ENCODE measurements at places on chromosomes 11 and 22. TPM values are rescaled to one million over a fixed set of nuclear protein-coding genes. Genes with fewer than 3 reads are reported as not detected.

The OSBP gene
- 78.6 TPM for total RNA-seq

The OR2AT4 gene
- total RNA-seq, result not detected

The POU2F3 gene
- total RNA-seq, result 2.1 TPM

The TTC9C gene
- 18.9 TPM for total RNA-seq

The HTR3A gene
- not detected for total RNA-seq

The RIBC2 gene
- 1.6 TPM for total RNA-seq

Data from tongue (tissue), 3 donors.